ENCODE measurements at places on chromosomes 13 and 19. TPM values are rescaled to one million over a fixed set of nuclear protein-coding genes. Genes with fewer than 3 reads are reported as not detected.

GRCh38 chr19:2356036-2356646 lies 3.9 kb upstream of the TMPRSS9 start:
- H3K4me1 ChIP-seq, result peaks cover 6% of the 10 kb centered on the region
- H3K36me3 ChIP-seq, result peaks cover 17% of the 10 kb centered on the region
- no peak overlapping the region for H3K4me3 ChIP-seq
- H3K27me3 ChIP-seq, result peaks cover 14% of the 10 kb centered on the region
- DNase-seq, result no peak
- no peak overlapping the region for H3K27ac ChIP-seq

DNA sequence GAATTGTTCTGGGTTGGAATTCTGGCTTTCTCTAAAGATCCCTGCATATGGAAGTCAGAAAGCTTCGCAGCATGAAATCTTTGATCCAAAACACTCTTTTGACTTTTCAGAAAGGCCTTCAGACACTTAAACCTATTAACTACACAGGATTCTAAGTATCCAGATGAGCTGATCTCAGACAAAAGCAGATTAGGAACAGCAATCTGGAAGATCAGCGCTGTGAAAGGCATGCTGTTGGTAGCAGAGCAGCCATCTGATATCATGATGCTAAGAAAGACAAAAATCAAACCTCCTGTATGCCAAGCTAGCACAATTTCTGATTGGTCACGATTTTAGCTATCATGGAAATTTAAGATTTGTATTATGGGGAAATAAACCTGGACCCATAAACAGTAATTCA lies 589.9 kb downstream of the GPC5 start:
- H3K4me3 ChIP-seq, result no peak overlapping the region
- no peaks in the 10 kb centered on the region for H3K36me3 ChIP-seq
- DNase-seq, result no peak
- H3K4me1 ChIP-seq, result no peaks in the 10 kb centered on the region
- no peaks in the 10 kb centered on the region for H3K27me3 ChIP-seq

Gene FLT3
- 0.39 TPM for total RNA-seq

Gene SLC46A3
- total RNA-seq, result 6.9 TPM

Gene PCP2
- not detected for total RNA-seq

Gene ZNF536
- 0.20 TPM for total RNA-seq

Gene INSR
- total RNA-seq, result 54.0 TPM

Gene IGSF23
- not detected for total RNA-seq
